ENCODE measurements at places on chromosomes 7 and 10.

GRCh38 chr7:88586890-88587289 lies 172.6 kb upstream of the ZNF804B start:
- DNase-seq, result no peak

GRCh38 chr10:114719311-114719710 lies 61.2 kb upstream of the ABLIM1 start:
- no peak for DNase-seq

GRCh38 chr7:137592232-137592896 lies 248.8 kb upstream of the PTN start:
- peak; percentile 69 for DNase-seq

DNA sequence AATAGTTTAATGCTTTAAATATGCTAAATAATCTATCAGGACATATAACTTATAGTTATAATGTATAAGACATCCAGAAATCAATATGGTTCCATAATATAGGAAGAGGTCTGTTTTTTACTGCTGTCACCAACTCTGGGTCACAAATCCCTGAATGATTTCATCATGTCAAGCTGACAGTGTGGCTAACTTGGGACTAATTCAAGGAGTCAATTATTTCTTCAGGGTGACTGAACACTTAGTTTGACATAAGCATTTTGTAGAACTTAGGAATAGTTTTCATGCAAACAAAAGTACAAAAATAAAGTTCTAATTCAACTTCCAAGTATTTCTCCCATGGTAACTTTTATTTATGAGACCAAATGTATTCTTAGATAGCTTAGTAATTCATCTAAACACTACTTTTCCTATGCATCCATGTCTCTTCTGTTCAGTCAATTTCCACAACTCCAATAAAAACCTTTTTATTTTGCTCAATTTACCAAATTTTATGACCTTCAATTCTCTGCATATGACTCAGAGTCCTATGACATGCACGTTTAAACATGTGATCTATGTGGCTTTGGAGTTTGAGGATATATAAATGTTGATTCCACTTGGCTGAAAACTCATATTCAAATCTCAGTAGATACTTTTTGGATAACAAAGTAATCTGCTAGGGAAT lies 40.3 kb upstream of the GNAT3 start:
- no peak for DNase-seq

DNA sequence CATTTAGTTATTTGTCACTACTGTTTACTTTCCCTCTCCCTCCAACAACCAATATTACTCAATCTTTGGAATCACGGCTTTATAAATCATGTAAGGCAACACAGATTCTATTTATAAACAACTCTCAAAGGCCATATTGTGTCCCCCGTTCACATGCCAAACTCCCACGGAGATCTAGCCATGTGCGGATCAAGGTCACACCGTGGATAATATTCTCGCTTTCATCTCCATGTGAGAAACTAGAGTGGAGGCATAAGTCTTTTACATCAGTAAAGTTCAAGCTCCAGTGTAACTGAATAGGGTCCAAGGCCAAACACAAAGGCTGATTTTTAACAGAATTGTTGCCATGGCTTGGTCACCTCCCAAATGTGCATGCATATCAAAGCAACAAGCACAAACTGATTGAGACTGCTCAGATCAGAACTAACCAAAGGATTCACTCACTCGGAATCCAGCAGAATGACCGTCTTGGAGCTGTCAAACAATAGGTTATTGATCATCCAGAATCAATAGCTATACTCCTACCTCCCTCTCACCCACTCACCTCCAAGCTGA lies 569.5 kb upstream of the LRRN3 start:
- no peak for DNase-seq

GRCh38 chr10:78910021-78910420 lies 158.7 kb upstream of the ZMIZ1 start:
- DNase-seq, result no peak

DNA sequence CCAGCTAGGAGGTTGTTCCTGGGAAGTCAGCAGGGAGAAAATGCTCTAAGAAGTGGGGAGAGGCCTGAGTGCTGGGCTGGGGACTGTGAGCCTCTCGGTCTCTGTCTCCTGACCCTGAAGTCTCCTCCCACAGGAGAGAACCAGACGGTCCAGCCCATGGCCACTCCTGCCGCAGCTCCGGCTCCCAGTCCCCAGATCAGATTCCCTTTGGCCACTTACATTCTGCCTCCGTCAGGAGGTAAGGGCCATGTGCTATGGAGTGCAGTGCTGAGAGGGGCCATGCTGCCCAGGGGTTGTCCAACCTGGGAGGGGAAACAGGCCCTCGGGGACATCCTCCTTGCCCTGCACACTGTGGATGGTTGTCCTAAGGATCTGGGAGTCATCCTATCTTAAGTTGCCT lies 21.3 kb upstream of the ZNF467 start:
- no peak for DNase-seq

DNA sequence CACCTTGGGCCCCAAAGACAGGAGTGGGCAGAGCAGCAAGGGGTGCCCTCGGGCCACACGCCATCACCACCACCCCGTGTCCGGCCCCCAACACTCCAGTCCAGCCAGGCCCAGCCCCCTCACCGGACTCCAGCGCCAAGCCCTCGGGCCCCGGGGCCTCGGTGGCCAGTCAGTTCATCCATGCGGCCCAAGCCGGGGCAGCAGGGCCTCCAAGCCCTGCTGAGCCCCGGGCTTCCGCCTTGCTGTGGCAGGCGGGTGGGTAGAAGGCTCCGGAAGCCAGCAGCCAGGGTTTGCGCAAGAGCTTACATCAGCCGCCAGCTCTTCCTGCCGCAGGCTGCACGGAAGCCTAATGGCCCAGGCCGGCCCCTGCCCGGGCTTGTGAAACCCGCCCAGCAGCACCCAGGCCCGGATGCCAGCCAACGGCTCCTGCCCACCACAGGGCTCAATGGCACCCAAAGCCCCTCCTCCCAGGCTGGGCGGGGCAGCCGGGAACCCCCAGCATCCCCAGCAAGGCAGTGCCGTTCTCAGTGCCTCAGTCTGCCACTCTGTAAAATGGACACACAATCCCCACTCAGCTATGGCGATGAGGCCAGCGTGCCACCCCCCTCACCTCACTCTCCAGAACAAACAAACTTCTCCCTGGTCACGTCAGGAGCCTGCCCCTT lies 26.5 kb downstream of the TNRC18 start:
- DNase-seq, result peak; percentile 79

DNA sequence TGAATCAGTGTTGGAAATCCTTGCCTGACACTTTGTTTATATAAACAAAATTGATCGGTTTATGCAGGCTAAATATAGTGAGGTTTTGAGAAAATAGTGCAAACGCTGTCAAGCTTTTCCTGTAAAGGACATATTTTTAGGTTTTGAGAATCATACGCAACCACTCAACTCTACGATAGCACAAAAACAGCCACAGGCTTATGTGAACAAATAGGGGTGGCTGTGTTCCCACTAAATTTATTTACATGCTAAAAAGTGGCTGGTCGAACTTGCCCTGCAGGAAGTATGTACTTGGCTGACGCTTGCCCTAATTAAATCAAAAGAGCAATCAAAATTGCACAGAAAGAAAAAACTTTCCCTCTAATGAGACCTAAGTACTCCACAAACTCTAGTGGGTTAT lies 234.7 kb upstream of the CACNA2D1 start:
- no peak for DNase-seq

DNA sequence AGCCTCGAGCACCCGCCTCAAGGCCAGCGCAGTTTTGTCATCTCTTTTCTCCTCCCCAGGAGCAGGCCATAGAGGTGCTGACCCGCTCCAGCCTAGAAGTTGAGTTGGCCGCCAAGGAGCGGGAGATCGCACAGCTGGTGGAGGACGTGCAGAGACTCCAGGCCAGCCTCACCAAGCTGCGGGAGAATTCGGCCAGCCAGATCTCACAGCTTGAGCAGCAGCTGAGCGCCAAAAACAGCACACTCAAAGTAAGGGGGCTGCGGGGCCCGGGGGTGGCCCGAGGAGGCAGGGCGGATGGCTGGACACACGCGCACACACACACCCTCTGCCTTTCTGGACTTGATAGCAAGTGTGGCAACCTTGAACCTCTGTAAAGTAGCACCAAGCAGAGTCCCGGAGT lies 108.3 kb upstream of the SH2B2 start:
- no peak for DNase-seq

GRCh38 chr7:85162721-85163120 lies 24.1 kb downstream of the SEMA3D start:
- no peak for DNase-seq

DNA sequence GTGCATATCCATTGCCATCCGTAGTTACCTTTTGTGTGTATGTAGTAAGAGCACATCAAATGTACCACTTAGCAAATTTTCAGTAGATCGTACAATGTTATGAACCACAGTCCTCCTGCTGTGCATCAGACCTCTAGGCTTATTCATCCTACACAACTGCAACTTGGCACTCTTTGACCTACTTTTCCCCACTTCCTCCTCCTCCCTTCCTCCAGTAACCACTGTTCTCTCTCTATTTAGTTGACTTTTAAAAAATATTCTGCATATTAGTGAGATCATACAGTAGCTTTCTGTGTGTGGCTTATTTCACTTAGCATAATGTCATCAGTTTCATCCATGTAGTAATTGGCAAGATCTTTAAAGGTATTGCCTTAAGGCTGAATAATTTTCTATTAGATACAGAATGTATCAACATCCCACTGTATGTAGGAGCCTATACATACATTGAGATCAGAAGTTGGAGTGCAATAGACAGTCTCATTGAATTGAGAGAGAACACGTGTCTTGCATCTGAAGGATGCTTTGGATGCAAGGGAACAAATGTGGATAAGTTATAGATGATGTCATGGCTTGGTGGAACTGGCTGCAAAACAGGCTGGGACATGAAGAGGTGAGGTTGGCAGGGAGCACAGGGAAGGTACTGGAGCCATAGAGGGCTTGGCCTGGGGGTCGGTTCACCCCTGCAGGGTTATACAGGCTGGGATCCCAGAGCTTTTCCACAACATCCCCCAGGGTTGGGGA lies 83.0 kb upstream of the FAM180A start:
- no peak for DNase-seq

- no peak for DNase-seq
Measured at GRCh38 chr10:5466451-5467206, 32.7 kb downstream of the CALML5 start.

DNA sequence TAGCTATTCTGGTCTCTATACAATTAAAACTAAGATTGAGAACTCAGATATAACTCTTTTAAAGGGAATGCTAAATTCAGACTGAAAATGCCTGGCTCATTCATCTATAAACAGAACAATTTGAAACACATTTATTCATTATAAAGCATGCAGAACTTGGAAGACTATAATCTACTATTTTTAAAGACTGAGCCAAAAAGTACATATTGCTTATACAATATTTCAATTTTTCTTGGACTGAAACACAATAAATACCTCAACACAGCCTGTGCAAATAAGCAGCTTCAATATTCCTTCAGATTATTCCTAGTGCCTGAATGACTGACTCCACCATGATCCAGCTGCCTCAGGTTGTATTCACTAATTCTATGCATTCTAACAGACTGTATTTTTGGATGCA lies 15.5 kb upstream of the PHYH start:
- no peak for DNase-seq

DNA sequence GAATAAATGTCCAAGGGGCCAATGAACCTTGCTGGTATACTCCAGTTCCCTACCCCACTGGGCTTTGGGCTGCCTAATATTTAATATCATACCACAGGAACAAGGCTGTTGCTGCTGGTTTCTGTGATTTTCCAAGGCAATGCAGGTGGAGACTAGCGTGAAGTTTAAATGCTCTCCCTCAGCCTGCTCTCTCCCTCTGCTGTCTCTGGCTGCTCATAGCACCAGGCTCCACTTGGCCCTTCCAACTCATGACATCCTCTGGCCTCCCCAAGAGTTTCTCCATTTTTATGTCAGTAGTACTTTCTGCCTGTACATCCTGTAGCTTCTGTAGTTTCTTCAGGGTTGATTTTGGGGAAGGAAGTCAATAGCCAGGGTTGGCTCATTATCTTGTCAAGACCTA lies 103.5 kb downstream of the LHFPL3 start:
- no peak for DNase-seq

DNA sequence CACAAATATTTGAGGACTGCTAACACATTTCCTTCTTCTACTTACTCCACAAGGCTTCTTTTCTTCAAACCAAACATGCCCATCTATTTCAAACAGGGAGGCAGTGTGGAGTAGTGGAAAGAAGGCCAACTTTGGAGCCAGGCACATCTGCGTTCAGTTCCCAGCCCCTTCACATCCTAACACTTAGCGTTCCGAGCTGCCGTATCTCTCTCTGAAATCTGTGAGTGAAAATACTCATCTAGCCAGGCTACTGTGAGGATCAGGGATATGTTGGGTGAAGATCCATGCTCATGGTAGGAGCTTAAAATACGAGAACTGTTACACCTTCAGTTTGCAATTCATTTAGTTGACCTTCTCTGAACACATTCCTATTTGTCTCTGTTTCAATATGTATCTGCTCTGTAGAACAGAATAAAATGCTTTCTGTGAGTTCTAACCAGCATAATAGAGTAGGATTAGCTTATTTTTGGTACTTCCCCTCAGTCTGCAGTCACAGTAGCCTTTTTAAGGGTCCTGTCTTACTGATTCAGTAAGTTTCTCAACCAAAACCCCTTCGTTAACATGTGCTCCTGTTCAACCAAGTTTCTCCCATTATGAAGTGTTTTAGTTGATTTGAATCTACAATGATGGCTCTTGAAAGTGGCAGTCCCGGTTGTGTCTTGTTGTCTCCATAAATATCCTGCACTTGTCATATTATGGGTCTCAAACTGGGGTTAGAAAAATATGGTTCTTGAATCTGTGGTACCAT lies 3.3 kb upstream of the MEST start:
- DNase-seq, result no peak

DNA sequence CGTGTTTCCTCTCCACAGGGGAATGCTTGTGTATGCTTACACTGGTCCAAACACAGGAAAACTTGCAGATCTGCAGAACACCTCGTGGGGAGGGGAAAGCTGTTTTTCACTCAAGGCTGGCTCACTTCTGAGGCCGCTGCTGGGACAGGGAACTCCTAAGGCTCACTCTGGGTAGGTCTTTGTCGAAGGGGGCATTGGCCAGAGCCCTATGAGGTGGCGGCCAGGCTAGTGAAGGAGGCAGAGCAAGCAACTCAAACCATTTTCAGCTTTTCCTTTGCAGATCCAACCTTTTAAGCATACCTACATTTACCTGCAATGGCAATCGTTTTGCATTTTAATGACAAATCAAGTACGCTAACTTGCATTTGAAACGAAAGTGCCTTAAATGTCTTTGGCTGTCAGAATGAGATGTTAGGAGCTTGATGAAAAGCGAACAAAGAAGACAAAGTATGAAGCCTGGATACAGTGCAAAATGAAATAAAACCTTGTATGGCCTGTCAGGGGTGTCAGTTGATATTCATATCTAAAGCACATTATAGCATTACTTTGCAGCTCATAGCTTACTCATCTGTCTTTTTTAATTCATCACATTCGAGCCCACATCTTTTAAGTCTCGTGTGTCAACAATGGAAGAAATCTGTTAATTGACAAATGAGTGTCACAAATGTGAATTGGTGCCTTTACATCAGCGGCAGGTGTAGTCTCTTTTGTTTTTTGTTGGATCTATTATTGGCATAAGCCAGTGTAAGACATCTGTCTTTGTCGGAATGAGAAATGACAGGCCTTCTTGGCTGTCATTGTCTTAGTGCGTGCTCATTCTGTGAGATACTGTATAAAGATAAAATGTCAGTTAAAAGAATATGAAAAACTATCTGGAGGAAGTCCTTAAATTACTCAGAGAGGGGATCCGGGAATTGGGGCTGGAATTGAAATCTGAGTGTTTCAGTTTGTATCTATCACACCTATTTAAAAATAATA lies 30.5 kb downstream of the LRMDA start:
- DNase-seq, result no peak

Data from NCI-H1694 (cell line).